Left lung (tissue), 14 donors: ENCODE measurements at places on chromosomes 12 and 14. TPM values are rescaled to one million over a fixed set of nuclear protein-coding genes. Genes with fewer than 3 reads are reported as not detected.

GRCh38 chr12:55982319-55982936 lies 8.6 kb downstream of the RAB5B start:
- H3K4me1 ChIP-seq: peaks cover 63% of the 10 kb centered on the region
- H3K36me3 ChIP-seq: no peaks in the 10 kb centered on the region
- no peak overlapping the region for H3K4me3 ChIP-seq
- no peak for DNase-seq
- H3K27ac ChIP-seq: peak overlapping the region; percentile 64

The HCAR1 gene
- polyA plus RNA-seq: 0.58 TPM

DNA sequence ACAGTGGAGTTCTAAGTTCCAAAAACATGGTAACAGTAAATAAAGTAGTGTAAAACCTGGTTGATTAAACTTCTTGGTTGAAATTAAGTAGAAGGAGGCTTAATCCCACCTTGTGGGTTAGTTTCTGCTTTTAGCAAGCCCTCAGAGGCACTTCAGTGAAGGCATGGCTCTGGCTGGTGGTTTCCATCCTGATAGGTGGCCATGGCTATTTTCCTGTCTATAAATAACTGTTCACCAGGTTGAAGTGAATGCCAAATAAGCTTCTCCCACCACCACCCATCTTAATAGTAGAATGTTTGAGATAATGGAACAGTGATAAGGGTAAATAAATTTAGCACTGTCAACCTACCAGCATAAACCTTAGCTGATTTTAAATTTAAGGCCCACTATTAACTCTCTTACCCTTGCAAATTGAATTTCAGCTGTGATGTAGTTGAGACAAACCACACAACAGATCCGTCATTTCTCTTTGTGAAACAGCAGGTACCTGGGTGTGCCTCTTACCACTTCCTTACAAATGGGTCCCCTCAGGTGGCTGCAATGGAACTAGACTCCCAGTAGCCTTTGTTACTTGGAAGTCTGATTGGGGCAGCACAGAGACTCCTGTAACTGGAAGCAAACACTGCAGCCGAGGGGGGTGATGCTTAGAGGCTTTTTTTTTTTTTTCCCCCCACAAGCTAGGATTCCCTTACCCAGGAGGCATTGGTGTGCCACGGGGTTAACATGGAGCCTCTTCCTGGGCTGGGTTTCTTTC lies 41.4 kb downstream of the DAAM1 start:
- no peaks in the 10 kb centered on the region for H3K27me3 ChIP-seq
- DNase-seq: no peak
- H3K4me1 ChIP-seq: peaks cover 3% of the 10 kb centered on the region
- no peak overlapping the region for H3K27ac ChIP-seq
- H3K36me3 ChIP-seq: no peaks in the 10 kb centered on the region

The BIN2 gene
- polyA plus RNA-seq: 7.2 TPM
